ENCODE measurements at places on chromosomes 2 and 18.

DNA sequence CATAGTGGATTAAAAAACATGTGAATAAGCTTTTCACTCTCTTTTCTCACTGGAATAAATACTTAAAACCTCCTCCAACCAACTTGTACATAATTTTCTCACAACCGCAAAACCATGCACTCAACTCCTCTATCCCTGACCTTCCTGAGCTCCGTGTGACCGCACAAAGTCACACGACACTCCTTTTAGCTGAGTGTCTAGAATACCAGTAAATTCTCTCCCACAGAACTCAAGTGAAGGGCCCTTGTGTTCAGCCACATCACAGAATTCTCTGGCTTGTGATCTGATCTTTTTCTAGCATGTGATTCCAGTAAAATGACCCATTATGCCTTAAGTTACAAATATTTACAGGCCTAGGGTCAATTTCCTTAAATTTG lies 91.2 kb upstream of the ARL4C start:
- DNase-seq = no peak

GRCh38 chr2:32963941-32964340 lies 17.2 kb downstream of the LTBP1 start:
- DNase-seq = no peak

DNA sequence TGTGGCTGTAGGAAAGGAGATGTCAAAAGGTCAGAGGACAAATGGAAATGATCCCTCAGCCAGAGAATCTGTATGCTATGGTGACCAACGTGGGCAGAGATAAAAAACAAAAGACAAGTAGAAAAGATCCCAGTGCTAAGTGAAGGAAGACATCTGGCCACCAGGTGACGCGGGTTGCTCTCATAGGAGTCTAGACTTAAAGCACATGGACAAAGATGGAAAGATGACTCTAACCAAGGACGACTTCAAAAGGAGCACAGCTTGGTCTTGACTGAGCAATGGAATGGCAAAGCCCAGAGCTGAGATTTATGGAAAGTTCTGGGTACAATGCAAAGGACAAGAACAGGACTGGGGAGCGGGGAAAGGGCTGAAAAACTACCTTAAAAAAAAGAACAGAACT lies 96.8 kb downstream of the CLIP4 start:
- no peak for DNase-seq

- no peak for DNase-seq
These were observed 144.9 kb upstream of the FOSL2 start for GRCh38 chr2:28247734-28248133.

DNA sequence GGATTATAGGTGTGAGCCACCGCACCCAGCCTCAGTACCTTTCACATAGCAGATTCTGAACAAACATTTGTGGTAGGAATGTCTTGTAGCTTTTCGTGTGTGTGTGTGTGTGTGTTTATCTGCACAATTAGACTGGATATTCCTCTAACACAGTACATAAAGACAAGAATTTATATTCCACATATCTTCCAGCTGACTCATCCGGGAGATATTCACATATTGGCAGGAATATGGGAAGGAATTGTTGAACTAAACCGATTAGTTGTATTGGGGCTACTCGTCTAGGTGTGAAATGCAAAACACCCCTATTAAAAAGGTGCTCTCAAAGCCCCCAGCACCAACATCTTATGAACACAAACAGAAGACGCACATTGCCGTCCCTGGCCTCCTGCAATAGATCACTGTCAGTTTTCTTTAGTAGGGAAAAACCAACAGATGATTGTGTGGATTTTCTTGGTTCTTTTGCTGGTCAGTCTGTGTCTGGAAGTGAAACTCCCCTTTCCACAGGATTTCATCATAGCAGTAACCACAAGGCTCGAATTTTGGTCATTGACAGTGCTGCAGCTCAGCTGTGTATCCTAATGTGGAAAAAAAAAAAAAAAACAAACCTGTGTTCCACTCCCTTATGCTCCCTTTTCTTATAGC lies 208.5 kb upstream of the ACVR2A start:
- peak; percentile 63 for DNase-seq

DNA sequence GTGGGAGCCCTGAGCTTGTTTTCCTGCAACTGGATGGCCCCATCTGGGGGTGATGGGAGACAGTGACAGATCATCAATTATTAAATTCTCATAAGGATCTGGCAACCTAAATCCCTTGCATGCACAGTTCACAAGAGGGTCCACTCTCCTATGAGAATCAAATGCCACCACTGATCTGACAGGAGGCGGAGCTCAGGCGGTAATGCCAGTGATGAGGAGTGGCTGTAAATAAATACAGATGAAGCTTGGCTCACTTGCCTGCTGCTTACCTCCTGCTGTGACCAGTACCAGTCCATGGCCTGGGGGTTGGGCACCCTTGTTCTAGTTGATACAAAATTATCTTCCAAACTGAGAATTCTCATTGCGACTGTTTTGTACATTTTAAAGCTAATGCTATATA lies 258.6 kb downstream of the CTNNA2 start:
- no peak for DNase-seq

GRCh38 chr2:205858881-205859441 lies 176.7 kb downstream of the NRP2 start:
- no peak for DNase-seq

- DNase-seq = peak; percentile 33
These were observed 970 bp upstream of the ADCYAP1 start for GRCh38 chr18:903701-904100.

- peak; percentile 7 for DNase-seq
These were observed 124.5 kb upstream of the SH3BP4 start for GRCh38 chr2:234827096-234827860.

DNA sequence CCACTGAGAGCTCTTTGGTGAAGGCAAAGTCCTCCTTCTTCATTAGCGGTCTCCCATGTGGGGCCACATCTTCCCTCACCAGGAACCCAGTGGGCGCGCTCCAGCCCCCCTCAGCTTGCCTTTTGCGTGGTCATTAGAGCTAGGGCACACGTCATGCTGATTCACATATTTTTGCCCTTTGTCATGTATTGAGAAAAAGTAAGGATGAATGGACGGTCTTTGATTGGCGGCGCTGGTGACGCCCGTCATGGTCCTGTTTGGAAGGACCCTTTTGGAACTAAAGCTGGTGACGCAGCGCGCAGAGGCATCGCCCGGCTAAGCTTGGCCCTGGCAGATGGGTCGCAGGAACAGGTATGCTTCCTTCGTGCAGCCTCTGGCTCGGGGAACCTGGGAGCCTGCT lies 3.1 kb downstream of the SLC14A1 start:
- no peak for DNase-seq

DNA sequence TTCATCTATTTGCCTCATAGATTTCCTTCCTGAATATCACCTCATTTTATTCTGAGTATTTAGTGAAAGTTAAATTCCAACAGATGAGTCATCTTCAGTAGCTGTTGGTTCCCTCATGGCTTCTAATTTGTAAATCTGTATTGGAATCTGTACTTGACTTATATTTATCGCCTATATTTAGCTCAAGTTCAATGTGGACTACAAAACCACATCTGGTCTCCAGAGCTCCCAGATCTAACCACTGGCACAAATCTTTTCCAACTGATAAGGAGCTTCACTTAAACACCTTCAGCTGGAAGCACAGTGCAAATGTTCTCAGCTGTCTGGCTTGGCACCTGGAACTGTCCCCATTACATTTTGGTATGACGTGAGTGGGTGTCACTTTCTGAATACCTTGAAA lies 82.8 kb upstream of the DSEL start:
- DNase-seq = peak; percentile 7

- no peak for DNase-seq
These were observed 13.6 kb downstream of the ADI1 start for GRCh38 chr2:3505771-3506170.

- DNase-seq = no peak
These were observed 35.7 kb upstream of the GPR155 start for GRCh38 chr2:174522553-174522952.

- no peak for DNase-seq
These were observed 169.2 kb upstream of the GLI2 start for GRCh38 chr2:120566331-120567035.

DNA sequence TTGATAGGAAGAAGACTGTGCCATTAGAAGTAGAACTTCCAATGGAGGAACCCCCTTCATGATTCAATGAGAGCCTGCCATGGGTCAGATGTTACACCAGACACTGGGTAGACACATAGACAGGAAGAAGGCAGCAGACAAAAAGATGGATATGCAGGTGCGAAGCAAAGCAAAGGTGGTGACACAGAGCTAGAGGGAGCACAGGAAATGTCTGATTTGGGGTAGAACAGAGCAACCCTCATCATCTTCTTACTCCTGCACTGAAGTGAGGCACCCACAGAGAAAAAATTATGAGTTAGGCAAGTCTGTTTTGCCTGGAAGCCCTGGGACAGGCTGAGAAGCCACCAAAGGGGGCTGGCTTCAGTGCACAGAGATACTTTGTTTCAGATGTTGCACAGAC lies 240.2 kb downstream of the ANAPC1 start:
- no peak for DNase-seq

GRCh38 chr2:96618596-96619283 lies 19.4 kb downstream of the KANSL3 start:
- no peak for DNase-seq

- DNase-seq = no peak
These were observed 31.9 kb downstream of the TWIST2 start for GRCh38 chr2:238879621-238880377.

GRCh38 chr2:225064362-225064761 lies 22.1 kb upstream of the DOCK10 start:
- no peak for DNase-seq

DNA sequence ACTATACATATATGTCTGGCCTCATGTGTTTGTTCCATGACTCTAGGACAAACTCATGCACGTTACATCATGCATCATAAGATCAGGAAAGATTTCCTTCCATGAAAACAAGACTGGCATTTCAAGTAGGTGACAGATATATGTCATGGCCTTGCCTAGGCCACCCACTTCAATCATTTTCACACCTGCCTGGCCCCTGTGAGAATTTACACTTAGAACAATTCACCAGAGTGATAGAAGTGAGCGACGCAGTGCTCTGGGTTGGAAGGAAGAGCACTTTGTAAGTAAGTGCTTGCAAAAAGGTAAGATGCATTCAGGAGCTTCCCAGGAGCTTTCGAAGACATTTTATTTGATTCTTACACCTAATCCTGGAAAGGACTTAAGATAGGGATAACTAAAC lies 39.5 kb downstream of the TMEM163 start:
- DNase-seq = no peak

- DNase-seq = peak; percentile 28
These were observed 52.0 kb upstream of the CALCRL start for GRCh38 chr2:187499941-187500532.

DNA sequence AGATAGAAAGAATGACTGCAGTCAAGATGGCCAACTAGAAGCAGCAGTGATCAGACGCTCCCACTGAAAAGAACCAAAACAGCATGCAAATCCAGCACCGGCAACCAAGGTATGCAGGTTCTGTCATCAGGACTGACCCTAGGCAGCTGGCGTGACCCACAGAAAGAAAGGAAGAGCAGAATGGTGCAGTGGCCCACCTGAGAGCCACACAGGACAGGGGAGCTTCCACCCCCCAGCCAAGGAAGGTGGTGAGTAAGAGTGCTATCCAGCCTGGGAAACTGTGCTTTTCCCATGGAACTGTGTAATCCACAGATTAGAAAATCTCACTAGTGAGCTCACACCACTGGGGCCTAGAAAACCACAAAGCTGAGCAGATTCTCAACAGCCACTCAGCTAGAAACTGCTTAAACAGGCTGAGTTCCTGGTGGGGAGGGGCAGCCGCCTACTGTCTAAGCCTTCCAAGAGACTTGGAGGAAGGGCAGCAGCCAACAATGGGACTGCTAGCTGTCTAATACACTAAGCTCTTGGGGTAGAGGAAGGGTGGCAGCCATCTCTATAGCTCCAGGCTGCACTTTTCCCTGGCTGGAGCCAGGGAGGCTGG lies 127.9 kb downstream of the EVA1A start:
- no peak for DNase-seq

DNA sequence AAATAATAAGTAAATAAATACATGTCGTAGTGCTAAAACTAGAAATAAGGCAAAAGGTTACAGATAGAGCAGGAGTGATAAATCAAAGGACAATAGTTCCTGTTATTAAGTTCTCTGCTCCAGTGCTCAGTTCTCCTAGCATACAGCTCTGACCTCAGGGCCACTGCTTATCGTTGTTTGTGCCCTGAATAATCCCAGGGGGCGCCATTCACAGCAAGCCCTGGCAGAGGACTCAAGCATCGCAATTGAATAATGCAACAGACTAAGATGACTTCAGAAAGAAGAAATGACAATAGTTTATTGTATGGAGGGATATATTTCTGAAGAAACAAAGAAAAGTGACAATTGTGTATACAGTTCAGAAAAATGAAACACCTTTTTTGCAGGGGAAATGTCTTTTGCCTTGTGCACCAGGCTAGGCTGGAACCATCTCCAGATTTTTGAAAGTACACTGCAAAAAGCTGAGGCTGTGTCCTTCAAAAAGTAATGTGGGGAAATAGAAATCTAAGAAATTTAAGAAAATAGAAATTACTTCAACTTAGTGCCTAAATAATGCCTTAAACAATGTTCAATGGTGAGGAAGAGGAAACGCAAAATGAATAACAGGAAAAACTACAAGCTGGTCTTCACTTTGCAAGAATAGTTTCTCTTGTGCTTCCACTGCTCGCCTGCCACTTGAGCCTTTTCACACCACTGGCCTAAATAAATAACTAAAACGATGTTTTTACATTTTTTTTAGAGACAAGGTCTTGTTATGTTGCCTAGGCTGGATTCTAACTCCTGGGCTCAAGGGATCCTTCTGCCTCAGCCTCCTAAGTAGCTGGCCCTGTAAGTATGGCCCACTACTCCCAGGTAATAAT lies 19.0 kb upstream of the CCNYL1 start:
- no peak for DNase-seq

DNA sequence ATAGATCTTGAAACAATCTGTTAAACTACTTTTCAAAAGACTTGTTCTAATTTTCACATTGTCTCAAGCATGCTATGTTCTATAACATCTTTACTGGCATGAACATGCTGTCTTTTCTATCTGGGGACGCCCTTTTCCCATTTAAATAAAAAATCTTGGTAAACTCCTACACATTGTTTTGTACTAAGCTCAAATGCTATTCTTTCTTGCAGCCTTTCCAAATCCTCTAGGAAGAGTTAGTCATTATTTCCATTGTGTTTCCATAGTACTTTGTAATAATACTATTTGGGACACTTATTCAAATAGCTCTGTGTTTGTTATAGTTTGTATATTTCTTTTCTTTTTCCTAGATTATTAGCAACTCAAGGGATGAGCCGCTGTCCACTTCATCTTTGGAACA lies 828.6 kb upstream of the FSHR start:
- no peak for DNase-seq

- peak; percentile 71 for DNase-seq
These were observed 46.9 kb downstream of the SLC66A2 start for GRCh38 chr18:79904357-79905147.

DNA sequence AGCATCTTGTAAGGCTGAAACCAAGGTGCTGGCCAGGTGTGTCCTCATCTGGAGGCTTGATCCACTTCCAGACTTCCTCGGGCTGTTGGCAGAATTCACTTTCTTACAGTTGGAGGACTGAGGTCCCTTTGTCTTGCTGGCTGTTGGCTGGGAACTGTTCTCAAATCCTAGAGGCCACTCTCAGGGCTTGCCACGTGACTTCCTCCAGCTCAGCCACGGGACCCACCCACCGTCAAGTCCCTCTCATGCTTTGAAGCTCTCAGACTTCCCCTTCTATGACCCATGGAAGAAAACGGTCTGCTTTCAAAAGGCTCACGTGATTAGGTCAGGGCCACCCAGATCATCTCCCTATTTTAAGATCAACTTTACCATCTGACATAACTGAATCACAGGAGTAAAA lies 77.1 kb downstream of the SMAD4 start:
- no peak for DNase-seq
